Stimulated activated naive CD8-positive, alpha-beta T cell treated with anti-CD3 and anti-CD28 coated beads, Interleukin-15, amount 100 ng/mL, for 72 hours (primary cell): ENCODE measurements at places on chromosomes 7 and 10.

DNA sequence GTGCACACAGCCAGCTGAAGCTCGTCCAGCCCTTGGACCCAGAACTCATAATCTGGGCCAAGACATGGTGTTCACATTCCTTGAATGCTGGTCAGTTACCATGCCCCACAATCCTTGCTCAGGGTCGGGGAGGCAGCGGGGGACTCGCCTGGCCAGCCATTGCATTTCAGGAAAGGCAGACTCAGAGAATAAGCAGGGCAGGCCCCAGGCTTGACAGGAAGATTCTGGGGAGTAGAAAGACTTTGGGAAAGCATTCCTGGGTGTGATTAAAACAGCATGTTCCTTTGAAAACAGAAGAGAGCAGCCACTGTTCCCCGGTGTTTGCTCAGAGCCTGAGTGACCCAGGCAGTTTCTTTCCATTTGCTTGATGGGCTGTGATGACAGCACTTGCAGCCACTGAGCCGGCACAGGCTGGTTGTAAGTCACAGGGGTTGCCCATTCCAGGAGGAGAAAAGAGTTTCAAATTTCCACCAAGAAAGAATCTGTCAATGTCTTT lies 473.7 kb downstream of the TYW1 start:
- no peak for DNase-seq

- DNase-seq, result no peak
These were observed 30.5 kb upstream of the SLC18A3 start for GRCh38 chr10:49579621-49580020.

DNA sequence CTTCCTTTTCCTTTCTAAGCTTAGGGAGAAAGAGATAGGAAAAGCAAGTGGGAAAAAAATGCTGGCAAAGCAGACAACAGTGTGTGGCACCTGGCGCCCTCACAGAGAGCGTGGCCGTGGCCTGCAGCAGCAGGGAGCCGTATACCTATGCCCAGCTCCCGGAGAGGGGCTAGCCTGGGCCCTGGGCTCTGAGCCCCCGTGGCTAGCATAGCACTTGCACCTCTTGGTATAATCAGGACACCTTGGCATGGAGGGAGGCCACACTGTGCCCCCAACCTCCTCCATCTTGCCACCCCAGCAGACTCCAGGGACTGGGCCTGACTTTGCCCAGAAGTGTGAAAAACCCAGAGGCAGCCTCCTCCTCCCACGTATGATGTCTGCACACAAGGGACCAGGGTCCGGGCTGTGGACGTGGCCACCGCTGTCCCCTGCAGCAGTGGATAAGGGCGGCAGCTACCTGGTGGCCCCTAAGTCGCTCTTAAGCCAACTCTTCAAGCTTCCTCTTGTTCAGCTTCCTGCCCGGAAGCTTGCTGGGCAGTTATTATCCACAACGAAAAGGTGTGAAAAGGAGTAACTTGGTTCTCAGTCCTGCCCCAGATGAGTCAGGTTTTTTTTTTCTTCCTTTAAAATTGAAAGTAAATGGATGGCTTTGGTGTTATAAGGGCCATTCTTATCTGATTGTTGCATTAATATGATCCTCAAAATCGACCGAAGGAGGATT lies 249.1 kb upstream of the PITRM1 start:
- DNase-seq, result no peak

DNA sequence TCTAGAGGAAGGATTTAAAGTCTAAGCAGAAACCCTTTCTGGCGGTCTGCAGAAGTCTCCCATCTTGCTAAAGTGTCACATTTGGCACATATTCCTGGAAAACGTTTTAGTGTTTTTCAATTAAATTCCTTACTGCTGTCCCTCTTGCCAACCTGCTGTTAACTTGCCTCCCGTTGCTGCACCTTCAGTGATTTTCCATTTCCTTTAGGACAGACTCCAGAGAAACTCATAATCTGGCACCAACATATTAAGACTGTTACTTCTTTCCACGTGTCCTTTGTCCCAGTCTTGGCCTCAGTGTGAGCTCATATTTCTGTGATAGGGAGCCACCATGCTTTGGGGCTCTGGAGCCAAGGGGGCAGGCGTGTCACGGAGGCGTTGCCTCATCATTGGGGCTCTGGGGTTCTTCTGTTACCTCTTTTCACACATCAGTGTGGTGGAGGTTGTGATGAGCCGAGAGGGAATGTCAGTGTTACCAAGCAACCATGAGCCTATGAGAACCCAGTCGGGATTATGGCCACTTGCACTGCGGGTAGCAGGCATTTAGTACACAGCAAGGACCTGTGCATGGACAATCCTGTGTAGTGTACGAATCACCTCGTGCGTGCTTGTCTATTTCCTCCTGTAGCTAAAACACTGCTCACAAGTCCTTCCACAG lies 26.0 kb upstream of the ZNF32 start:
- no peak for DNase-seq
